ENCODE measurements at places on chromosomes 11 and 22.
A peak's percentile ranks its signal among the peaks of the same experiment; 100 is the strongest.

DNA sequence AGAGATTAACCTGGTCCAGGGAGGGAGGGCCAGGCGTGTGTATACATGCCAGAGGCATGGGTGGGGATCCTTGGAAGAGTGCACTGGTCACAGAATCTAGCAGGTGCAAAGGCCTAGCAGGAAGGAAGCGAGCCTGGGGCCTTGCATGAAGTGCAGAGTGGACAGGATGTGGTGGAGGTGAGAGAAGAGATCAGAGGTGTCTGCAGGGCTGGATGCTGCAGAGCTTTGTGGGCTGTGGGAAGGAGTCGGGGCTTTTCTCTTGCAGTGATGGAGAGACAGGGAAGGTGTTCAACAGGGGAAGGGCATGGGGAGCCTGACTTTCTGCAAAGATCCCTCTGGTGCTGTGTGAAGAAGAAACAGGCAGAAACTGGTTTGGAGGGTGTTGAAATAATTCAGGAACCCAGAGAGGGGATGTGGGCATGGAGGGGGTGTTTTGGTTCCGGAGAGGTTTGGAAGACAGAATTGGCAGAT is 2.5 kb upstream of the TPST2 start:
- DNase-seq = peak; percentile 38

DNA sequence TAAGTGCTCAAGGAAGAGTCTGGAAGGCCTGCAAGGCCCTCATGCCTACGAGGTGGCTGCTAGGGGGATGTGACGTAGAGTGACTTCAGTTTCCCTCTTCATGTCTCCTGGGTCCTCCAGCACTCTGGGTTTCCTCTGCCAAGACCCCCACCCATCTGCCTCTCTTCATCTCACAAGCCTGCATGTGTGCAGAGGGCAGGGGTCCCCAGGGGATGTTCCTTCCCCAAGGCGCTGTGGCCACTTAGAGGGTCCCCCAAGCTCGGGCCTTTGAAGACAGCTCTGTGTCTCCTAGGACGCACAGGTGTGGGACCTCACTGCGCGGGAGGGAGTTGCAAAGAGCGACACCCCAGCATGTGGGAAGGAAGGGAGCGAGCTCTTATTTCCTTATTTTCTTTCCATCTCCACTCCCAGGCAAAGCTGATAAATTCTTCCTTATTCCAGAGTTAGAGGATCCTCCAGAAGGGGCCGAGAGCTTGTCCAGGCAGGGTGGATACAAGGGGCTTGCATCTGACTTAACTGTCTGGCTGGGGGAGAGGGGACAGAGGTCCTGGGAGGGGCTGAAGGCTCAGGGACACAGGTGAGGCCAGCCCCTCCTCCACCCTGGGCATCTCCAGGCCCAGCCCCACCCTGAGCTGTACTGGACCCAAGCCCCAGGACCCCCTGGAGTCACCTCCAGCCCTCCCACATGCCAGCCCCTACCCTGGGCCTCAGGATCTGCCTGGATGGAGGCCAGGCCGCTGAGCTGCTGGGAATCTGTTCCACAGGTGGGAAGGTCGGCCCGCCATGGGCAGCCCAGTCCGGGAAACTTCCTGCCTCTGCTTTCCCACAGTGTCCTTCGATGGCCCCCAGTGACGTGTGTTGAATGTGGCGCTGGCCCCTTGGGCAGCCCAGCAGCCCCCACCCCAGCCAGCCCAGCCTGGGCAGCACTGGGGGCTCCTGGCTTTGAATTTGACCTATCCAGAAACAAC is 59.7 kb upstream of the KCNQ1OT1 start:
- DNase-seq = peak; percentile 8

GRCh38 chr11:19162951-19163505 is 38.8 kb downstream of the CSRP3 start:
- DNase-seq = no peak

GRCh38 chr22:26828311-26828710 is 170.9 kb downstream of the MIAT start:
- DNase-seq = no peak

GRCh38 chr11:40397141-40397540 is 1062.3 kb downstream of the LRRC4C start:
- DNase-seq = no peak

DNA sequence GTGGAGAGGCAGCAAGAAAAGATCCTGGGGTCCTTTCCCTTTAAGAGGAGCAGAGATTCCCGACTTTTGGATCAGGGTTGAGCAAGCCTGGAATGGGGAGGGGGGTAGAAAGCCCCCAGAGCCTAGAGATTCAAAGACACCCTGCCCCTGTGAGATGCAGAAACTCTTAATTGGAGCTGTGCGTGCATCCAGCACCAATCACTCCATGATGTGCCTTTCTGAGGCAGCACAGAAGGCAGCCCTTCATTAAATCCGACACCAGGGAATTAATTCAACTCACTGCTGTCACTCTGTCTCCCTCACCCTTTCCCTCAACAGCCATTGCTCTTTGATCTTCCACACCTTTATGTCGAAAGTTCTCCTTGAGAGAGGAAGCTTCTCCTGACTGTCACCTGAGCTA is 43.0 kb downstream of the DSCAML1 start:
- DNase-seq = no peak

- no peak for DNase-seq
These were observed 48.2 kb upstream of the MYEOV start for GRCh38 chr11:69245491-69246345.

GRCh38 chr11:825366-826226 is 2.1 kb upstream of the CRACR2B start:
- DNase-seq = no peak

Data from activated T-cell treated with anti-CD3 and anti-CD28 coated beads, Interleukin-2, amount 50 U/mL, for 1 hour (primary cell).